CD4-positive, alpha-beta T cell treated with Interleukin-12 subunit alpha and Interleukin-12 subunit beta, for 1 hour (primary cell): ENCODE measurements at places on chromosomes 12 and 14.

GRCh38 chr14:87443787-87444186 lies 549.2 kb downstream of the GALC start:
- no peak for DNase-seq

DNA sequence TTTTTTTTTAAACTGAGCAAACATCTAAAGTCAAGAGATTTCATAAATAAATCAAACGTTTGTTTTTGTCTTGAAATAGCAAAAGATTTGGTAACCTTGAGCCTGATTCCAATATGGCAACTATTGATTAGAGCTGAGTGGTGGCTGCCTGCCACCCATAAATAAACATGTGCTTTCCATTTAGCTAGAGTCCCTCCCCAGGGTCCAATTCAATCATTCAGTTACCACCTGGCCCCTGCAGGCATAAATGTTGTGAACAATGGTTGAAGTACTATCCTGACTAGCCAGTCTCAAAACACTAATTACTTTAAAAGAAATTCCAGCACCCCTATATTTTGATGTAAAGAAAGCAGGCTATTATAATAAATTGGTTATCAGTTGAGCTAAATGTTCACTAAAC lies 129.7 kb upstream of the GRIP1 start:
- no peak for DNase-seq

DNA sequence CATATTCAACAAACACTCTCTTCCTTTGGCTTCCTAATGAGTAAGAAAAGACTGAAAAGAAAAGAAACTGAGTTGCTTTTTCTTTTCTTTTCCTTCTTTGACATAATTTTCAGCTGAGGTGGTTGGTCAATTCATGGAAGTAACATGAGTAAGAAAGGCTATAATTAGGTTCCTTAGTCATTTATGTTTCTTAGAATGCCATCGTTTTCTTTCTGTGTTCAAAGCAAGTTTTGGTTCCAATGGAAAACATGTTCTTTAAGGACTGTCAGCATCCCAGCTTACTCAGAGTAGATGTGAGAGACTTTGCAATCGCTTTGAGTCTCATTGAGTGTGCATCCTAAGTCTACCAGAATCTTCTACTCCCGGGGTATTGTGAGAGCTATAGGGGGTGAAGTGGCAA lies 882.4 kb downstream of the DIO2 start:
- DNase-seq: no peak

DNA sequence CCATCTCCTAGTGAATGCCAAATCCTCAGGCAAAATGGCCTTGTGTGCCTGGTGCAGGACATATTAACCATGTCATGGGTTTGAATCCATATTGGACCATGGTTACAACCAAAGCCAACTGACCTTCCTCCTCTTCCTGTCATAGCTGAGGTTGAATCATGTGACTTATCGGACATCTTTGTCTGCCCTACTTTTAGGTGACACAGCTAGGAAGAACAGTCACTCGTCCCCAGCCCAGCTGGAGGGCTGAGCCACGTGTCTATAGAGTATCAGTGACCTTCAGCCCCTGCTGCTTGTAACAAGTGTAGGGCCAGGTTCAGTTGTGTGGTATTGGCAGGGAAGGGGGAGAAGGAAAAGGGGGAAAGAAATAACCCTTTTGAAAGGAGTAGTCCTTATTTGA lies 225.2 kb downstream of the KTN1 start:
- no peak for DNase-seq

DNA sequence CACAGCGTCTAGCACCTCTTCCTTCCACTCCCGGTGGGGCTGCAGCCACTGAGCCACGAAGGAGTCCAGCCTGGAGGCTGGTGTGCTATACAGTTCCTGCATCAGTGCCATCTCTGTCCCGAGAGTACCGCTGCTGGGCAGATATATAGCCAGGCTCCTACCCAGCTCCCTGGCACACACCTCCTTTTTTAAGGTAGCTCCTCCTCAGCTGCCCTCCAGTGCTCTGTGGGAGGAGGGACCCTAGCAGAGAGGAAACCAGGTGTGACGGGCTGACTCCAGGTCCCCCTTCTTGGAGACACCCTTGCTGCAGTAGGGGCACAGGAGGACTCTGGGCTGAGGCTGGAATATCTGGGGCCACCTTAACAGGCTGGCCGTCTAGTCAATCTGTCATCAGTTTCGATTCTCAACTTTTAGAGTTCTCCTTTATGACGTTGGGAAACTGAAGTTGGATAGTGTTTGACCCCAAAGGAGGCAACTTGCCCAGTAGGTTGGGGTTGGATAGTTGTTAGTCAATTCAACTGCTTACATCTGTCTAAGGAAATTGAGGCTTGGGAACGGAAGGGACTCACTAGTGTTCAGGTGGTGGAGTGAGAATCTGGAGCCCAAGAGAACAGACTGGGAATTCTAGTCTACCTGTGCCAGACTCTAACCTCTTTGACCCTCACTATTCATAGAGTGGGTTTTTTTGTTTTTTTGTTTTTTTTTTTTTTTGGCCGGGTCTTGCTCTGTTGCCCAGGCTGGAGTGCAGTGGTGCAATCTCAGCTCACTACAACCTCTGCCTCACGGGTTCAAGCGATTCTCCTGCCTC lies at the start of gene OASL:
Gene OASL, minus strand, starts transcription at position 386 of the 808 bp plus-strand sequence. Its CDS starts 275 bp downstream, at position 111.
- DNase-seq: peak; percentile 83

- DNase-seq: peak; percentile 19
Observed at GRCh38 chr12:107374161-107374840, 281.0 kb upstream of the CRY1 start.

- DNase-seq: no peak
Observed at GRCh38 chr12:4238577-4238976, 35.0 kb upstream of the CCND2 start.

- no peak for DNase-seq
Observed at GRCh38 chr14:64688811-64689281, 15.4 kb upstream of the PLEKHG3 start.

- no peak for DNase-seq
Observed at GRCh38 chr14:22387776-22388241, 201.2 kb downstream of the DAD1 start.

- no peak for DNase-seq
Observed at GRCh38 chr12:98345308-98345876, 170.0 kb upstream of the TMPO start.

- no peak for DNase-seq
Observed at GRCh38 chr12:27462851-27463250, 16.3 kb downstream of the SMCO2 start.

DNA sequence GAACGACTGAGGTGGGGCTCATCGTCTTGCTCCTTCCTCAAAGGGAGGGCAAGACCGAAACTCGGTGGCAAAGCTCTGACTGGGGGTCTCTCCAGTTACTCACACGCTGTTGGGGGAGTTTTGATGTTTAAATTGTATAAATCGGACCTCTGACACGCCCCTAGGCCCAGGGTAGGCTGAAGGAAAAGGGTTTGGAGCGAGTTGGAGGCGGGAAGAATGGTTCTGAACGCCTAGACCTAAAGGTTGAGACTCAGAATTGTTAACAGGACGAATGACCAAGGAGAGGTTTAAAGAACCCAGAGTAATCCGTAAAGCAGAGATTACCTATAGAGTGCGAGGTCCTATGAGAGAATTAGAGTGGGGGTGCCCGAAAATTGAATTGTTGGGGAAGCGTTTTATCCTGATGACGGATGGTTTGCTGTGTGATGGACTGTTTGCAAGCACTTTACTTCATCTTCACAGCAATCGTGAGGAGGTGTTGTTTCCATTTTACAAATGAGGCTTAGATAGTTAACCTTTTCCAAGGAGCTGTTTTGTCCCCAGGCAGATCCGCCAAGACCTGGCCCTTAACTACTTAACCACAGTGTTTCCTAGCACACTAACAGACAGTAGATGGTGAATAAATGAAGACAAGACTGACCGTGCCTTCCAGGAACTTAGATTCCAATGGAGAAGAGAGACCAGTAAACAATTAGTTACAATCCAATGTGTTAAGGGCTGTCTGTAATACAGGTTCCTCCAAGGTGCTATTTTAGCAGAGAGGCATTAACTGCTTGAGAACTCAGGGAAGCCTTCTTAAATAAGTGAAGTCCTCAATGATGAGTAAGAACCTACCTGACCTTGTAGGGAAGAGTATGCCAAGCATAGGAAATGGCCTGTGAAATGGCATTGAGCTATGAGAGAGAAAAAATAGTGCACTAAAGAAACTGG lies 929 bp upstream of the UBE2N start:
- no peak for DNase-seq

GRCh38 chr14:36424478-36425102 lies 95.4 kb downstream of the NKX2-1 start:
- no peak for DNase-seq

DNA sequence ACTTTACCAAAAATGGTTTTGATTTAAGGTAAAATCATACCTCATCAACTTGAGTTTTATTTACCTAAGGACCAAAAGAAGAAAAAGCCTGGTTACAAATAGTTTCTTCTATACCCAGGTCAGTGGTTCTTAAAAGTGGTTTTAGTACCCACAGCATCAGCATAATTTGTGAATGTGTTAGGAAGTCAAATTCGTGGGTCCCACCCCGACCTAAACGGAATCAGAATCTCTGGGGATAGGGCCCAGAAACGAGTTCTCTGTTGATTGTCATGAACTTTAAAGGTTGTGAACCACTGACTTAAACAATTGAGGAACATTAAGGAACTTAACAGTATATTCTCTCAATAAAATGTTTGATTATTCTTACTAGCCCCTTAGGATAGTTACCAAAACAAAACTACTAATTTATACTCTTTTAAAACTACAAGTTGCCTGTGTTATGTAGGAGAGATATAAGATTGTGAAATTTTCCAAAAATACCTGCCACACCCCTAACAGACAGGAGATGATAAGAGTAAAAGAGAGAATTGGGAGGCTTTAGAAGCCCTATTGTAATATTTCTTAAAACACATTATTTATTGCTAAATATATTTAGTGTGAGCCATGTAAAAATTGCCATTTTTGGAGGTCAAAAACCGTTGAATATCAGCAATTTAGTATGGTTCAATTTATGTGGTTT lies 669 bp upstream of the SLC25A21 start:
- DNase-seq: no peak

- no peak for DNase-seq
Observed at GRCh38 chr14:96934638-96935330, 137.6 kb downstream of the VRK1 start.

GRCh38 chr12:49048953-49049352 lies 11.6 kb downstream of the KMT2D start:
- no peak for DNase-seq

- peak; percentile 80 for DNase-seq
Observed at GRCh38 chr14:50061664-50062437, 54.5 kb downstream of the VCPKMT start.

DNA sequence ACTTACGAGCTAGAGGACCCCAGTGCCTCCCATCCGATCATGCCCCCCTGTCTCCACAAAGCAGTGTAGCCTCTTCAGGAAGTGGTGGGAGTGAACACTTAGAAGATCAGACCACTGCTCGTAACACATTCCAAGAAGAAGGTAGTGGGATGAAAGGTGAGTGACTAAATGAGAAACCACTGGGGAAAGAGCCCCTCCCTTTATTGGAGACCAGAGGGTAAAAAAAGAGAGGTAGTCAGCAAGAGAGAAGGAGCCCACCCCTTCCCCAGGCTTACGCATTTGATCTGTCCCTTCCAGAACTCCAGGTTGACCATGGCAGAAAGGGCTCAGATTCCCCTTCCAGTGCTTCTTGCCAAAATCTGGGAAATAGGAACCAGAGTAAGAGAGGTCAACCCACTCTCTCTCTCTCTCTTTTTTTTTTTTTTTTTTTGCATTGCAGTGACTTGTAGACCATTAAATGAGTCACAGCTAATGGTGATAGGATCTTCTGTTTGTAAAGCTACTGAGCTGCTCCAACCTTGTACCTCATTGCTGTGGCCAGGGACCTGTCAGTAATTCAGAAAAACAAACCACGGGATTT lies 165.4 kb downstream of the GCH1 start:
- DNase-seq: no peak

- no peak for DNase-seq
Observed at GRCh38 chr12:47892819-47893218, 12.0 kb downstream of the VDR start.

DNA sequence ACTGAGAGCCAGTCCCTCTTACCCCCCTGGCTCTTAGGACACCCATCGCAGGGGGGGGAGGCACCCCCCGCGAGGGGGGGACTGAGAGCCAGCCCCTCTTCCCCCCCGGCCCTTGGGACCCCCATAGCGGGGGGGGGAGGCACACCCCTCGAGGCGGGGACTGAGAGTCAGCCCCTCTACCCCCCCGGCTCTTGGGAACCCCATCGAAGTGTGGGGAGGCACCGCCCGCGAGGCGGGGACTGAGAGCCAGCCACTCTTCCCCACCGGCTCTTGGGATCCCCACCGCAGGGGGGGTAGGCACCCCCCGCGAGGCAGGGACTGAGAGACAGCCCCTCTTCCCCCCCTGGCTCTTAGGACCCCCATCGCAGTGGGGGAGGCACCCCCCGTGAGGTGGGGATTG lies 48.8 kb downstream of the DDX11 start:
- no peak for DNase-seq

DNA sequence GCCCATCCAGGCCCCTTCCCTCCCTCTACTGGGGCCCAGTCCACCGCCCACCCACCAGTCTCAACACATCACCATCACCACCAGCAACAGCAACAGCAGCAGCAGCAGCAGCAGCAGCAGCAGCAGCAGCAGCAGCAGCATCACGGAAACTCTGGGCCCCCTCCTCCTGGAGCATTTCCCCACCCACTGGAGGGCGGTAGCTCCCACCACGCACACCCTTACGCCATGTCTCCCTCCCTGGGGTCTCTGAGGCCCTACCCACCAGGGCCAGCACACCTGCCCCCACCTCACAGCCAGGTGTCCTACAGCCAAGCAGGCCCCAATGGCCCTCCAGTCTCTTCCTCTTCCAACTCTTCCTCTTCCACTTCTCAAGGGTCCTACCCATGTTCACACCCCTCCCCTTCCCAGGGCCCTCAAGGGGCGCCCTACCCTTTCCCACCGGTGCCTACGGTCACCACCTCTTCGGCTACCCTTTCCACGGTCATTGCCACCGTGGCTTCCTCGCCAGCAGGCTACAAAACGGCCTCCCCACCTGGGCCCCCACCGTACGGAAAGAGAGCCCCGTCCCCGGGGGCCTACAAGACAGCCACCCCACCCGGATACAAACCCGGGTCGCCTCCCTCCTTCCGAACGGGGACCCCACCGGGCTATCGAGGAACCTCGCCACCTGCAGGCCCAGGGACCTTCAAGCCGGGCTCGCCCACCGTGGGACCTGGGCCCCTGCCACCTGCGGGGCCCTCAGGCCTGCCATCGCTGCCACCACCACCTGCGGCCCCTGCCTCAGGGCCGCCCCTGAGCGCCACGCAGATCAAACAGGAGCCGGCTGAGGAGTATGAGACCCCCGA lies 6.8 kb upstream of the RNU7-1 start:
- DNase-seq: peak; percentile 57
